T1000 (cell line): ENCODE measurements at places on chromosomes 11 and 22.

GRCh38 chr22:33659448-33659847 lies 260.8 kb downstream of the LARGE1 start:
- peak; percentile 2 for DNase-seq

DNA sequence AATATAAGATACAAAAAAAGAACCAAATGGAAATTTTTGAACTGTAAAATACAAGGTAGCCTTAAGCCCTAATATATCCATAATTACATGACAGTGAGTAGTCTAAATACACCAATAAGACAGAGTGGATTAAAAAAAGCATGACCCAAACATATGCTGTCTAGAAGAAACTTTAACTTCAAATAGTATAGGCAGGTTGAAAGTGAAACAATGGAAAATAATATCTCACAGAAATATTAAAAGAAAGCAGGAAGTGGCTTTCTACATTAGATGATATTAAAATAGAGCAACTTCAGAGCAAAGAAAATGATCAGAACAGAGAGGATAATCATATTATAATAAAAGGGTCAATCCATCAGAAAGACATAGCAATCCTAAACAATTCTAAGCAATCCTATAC lies 21.8 kb downstream of the DCUN1D5 start:
- no peak for DNase-seq

DNA sequence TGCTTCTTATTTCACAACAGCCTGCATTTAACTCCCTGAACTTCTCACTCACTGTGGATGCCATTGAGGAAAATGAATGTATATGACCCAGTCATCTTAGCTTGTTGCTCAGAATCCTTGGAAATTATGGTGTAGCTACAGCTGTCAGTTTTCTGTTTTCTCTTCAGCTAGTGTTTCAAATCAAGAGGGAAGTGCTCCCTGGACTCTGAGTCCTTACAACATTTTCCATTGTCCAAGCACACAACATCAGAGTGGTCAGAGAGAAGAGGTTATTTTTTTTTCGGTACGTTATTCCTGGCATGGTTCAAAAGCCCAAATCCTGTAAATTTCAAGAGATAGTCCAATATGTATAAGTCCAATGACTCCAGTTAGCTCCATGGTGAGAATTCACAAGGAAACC lies 23.6 kb downstream of the MS4A6A start:
- no peak for DNase-seq

- no peak for DNase-seq
These were observed 214.6 kb downstream of the NTM start for GRCh38 chr11:131584785-131585592.

- DNase-seq, result peak; percentile 12
These were observed 68.3 kb downstream of the PLEKHA7 start for GRCh38 chr11:16945671-16946469.

GRCh38 chr11:69546735-69547370 lies 65.4 kb downstream of the LINC01488 start:
- DNase-seq, result no peak

GRCh38 chr11:61510166-61510919 lies 1.8 kb downstream of the LRRC10B start:
- DNase-seq, result no peak

DNA sequence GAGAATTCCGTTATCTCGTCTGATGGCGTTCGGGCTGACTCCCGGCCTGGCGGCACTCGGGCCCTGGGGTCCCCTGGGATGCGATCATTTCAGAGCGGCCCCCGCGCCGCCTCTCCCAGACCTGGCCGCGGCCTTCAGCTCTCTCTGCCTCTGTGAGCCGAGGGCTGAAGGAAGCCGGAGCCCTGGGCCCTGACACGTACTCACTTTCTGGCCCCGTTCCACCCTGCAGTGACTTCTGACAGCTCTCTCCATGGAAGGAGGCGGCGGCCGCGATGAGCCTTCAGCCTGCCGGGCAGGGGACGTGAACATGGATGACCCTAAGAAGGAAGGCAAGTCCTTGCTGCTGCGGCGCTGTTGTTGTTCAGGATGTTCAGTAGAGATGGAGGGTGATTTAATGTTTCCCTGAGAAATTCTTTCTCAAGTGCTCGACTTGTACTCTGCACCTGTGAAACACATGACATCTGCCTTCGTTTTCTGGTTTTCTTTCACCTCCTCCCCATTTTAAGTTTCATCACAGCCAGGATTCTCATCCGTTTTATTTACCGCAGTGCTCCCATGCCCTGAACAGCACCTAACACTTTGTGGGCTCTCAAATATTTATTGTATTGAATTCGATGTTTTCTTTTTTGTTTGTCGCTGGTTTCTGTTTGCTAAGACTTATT lies 612 bp downstream of the GTSE1 start:
- peak; percentile 8 for DNase-seq

DNA sequence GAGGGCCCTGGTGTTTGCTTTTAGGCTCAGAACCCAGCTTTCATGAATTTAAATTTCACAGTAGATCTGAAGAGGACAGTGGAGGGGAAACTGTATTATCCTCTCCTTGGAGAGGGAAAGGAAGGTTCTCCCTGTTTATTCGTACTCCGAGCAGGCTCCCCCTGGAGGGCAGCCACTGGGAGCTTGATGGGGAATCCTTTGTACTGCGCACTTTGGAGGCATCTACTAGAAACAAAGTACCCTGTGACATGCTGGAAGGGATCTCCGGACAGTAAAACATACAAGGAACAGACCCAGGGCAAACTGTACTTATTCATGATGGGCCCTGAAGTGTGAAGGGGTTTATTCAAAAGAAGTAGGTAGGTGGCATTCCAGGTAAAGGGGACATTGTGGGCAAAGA lies 27.2 kb downstream of the NAV2 start:
- DNase-seq, result no peak

- DNase-seq, result no peak
These were observed 205.8 kb downstream of the NAV2 start for GRCh38 chr11:19918302-19919049.

GRCh38 chr11:23973244-23973643 lies 523.6 kb upstream of the LUZP2 start:
- DNase-seq, result no peak

DNA sequence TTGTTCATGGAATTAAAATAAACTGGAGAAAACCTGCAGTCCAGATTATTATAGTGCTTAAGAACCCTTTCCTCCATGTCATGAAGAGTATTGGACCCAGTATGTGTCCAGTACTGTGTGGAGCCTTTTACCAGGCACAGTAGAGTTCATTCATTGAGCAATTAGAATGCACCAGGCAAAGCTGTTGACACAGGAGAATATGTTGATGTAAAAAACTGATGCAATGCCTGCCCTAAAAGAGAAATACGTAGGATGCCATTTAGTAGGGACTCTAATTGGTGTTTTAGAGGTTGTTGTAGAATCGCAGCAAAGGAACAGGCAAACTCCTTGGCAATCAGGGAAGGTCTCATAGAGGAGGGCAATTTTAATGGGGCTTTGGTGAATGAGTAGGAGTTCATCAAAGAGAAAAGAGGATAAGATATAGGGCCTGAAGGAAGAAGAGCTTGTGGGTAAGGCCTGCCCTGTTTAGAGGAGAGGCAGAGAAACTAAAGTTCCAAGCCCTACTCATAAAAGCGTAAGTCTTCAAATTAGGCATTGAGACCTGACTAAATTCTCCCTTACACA lies 126.4 kb downstream of the SEZ6L start:
- DNase-seq, result no peak
